ENCODE measurements at places on chromosomes 1 and 21.

- DNase-seq: peak; percentile 64
Observed at GRCh38 chr1:111203681-111204200, 3.3 kb upstream of the DENND2D start.

DNA sequence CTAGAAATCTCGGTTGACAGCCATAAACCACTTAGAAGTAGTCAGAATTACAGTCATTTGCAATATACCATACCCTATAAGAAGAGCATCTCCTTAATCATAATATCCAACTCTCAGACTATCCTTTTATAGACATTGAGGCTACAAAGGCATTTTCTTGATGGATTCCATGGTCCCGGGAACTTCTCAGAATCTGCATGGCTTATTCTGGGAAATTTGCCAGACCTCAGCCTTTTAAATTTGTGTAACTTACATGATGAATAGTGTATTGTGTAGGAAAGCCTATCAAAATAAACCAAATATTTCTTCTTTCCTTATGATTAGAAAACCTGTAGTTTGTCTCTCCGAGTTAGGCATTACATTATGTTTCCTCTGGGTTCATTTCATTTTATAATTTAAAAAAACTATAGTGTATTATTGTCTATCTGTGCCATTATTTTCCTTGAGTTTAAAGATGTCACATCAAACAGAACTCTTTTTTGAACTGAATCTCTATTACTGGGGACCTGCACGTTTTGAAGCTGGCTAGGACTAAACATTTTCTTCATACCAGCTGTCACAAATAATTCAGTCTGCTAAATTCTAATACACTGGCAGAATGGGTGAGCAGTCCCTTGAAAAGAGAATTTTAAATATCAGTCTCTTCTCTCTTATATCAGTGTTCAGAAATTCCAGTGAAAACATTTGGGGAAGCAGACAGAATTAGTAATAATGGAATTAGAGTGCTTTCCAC, 102.9 kb downstream of the GABPA start:
- DNase-seq: no peak

GRCh38 chr1:197435224-197435623, 167.2 kb downstream of the CRB1 start:
- no peak for DNase-seq

DNA sequence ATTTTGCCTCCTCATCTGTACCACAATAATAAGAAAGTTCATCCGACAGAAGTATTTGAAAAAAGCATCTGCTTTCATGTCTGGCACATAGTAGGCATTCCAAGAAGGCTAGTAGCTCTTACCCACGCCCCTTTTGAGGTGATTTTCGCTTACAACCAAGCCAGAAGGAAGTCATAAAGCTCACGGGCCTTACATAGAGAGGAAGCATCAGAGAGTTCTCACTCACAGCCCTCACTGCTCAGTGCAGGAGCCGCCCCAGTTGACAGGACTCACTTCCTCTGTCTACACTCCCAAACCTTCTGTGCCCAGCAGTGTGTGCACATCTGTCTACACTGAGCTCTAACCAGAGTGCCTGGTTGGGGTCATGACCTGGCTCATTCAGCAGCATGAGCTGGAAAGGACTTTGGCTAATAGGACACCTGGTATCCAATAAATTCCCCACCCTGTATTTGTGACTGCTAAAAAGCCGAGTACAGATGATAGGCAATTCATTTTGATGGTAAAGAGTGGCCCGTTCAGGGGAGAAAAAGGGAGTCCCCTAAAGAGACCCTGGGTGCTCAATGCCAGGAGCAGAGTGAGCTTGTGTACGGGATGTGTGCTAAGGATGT, 36.8 kb upstream of the DUSP10 start:
- no peak for DNase-seq

GRCh38 chr1:203807196-203807595, 11.8 kb downstream of the ZBED6 start:
- no peak for DNase-seq

GRCh38 chr1:52727114-52727586, 897 bp downstream of the ZYG11B start:
- DNase-seq: no peak

DNA sequence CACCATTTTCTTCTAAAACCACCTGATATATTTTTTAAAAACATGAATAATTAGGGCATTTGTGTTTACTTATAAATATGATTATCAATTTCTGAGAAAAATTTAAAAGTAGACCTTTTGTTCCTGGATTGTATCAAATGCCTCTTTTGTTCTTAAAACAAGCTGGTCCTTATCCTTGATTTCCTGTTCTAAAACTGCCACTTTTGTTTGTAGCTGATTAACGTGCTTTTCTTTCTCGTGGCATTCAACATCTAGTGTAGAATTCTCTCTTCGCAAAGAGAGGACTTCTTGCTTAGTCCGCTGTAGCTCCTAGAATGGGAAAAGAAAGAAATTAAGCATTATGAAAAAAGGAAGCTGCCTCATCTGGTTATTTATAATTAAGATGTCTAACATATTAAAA, 25.0 kb downstream of the SASS6 start:
- DNase-seq: no peak

- no peak for DNase-seq
Observed at GRCh38 chr21:41817228-41817627, 50.4 kb upstream of the RIPK4 start.

DNA sequence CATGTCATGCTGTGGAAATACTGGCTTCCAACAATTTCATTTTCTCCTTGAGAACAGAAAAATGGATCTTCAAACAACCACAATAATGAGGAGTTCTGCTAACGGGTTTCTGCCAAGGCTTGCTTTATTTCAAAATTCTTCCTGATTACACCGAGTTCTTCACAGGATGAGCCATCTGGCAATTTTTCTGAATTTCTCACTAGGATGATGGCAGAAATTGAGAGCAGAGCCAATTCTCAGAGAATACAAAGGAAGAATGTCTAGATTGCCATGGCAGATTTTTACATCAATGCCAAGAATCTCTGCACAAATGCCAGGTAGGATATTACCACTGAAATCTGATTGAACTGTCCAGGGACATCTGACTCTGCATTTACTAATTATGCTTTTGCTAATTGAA, 619.0 kb upstream of the CHRM3 start:
- DNase-seq: no peak

DNA sequence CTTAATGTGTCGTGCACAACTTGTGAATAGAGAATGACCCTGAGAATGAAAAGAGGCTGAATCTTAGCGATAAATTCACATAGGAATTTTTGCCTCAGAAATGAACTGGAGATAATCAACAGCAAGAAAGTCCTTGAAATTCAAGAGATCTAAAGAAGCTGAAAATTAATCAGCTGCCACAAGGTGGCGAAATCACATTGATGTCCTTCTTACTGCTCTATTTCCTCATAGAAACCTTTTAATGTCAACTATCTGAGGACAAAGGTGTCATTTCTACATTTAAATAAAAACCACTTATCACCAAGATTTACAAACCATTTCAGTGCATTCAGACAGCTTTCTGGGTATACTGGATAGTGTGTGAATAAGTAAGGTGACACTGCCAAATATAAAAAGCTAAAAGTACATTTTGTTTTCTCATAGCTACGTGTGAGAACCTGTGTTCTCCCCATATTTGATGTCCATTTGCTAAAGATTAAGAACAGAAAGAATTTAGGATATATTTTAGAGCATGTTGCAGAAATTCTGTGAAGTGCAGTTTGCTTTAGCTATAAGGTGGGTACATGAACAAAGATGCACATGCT, 485.3 kb upstream of the PTBP2 start:
- no peak for DNase-seq

- DNase-seq: no peak
Observed at GRCh38 chr1:7040969-7041695, 255.9 kb downstream of the CAMTA1 start.

GRCh38 chr1:231613419-231614349, 12.9 kb upstream of the DISC1 start:
- no peak for DNase-seq

- DNase-seq: no peak
Observed at GRCh38 chr1:153540394-153541361, at the start of gene S100A5. Gene S100A5 (minus strand): TSS chr1:153540934. CDS start chr1:153540191, 743 bp downstream.

GRCh38 chr21:26169061-26169610, 1.4 kb downstream of the APP start:
- DNase-seq: no peak

Data from stimulated activated CD4-positive, alpha-beta T cell treated with anti-CD3 and anti-CD28 coated beads, TNF-alpha, amount 100 ng/mL, for 1 hour (primary cell).